ENCODE measurements at places on chromosomes 1 and 21.

GRCh38 chr1:215279682-215280081 is 197.1 kb downstream of the KCNK2 start:
- DNase-seq = no peak

DNA sequence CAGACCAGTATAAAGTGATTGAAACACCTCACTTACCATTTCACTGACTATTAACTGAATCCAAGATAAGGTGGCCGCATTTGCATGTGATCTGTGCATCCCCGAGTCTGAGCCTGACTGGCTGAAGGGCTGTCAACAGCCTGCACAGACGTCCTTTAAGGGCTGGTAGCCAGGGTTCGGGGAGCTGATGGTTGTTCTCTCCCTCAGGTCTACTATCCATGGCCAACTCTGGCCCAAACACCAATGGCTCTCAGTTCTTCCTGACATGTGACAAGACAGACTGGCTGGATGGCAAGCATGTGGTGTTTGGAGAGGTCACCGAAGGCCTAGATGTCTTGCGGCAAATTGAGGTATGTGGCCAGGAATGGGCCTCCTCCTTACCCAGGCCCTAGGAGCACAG is 14.0 kb downstream of the PPIE start:
- no peak for DNase-seq

DNA sequence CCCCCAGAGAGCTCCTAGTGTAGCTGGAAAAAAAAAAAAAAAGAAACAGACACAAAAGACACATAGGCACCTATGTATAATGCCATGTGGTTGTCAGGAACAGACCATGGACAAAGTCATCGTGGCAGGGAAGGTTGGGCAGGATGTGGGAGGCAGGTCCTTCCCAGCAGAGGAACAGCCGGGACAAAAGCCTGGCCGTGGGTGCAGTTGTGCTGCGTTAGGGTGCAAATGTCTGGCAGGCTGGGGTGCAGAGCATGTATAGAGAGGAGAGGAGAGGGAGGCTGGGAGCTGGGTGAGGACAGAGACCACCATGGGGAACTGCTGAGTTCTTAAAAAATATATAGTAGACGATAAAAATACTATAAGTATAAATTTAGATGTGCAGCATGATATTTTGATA is 125.7 kb upstream of the C1orf174 start:
- DNase-seq = no peak

DNA sequence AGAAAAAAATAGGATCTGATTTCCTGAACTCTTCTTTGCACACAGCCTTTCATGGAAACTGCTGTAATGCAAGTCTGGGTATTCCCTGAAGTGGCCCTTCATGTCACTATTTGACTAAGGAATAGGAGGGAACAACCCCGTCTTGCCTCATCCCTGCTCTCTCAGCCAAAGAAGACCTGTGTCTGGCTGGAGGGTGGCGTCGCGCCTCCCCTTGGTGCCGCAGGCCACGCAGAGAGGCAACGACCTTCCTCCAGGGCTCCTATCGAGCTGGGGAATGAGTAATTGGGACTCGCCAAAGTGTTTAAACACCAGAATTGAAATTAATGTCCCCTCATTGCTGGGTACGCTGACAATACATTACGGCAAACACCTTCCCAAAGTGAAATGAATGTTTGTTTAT is 129.8 kb downstream of the PBX1 start:
- no peak for DNase-seq

DNA sequence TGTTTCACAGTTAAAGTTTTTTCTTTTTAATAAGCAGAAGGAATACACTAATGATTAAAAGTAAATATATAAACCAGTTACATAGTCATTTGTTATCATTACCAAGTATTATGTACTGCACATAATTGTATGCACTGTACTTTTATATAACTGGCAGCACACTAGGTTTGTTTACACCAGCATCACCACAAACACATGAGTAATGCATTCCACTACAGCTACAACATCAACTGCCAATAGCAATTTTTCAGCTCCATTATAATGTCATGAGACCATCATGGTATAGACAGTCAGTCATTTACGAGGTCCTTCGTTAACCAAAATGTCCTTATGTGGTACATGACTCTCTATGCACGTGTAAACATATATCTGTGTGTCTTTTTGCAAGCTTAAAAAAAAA is 35.2 kb downstream of the SCYL3 start:
- peak; percentile 48 for DNase-seq

DNA sequence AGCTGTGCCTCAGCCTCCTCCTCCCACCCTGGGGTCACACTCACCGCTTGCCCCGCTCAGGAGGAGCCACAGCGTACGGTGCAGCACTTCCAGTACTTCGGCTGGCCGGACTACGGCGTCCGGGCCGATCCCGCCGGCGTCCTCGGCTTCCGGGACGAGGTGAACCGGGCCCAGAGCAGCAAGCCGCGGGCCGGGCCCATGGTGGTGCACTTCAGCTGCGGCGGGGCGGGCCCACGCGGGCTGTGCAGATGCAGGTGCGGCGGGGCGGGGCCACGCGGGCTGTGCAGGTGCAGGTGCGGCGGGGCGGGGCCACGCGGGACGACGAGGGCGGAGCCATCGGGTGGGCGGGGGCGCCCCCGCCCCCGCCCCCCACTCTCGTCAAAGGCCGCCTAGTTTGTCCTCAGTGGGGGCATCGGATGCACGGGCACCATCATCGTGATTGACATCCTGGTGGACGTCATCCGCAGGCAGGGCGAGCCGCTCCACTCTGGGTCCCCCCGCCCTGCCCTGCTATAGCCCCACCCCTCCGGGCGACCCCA is 5.5 kb downstream of the RNF223 start:
- no peak for DNase-seq

DNA sequence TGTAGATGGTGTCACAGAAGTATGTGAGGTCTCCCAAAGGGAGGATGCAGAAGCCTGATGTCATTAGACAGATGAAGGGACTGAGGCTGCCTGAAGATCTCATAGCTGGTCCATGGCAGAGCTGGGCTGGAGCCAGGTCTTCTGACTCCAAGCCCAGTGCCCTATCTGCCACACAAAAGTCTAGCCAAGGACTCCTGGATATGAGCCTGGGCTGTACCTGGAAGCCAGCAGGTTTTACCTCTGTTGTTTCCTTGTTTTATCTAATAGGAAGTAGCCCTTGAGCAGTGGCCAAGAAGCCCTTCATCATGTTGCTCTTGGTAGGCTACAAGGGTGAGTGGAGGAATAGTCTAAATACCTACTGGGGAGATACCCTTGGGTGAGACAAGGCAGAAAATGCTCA is 74.4 kb upstream of the SLC44A3 start:
- no peak for DNase-seq

GRCh38 chr1:228664399-228664914 is 70.8 kb upstream of the RHOU start:
- peak; percentile 65 for DNase-seq

- DNase-seq = no peak
Observed at GRCh38 chr1:54989473-54989872, 9.0 kb downstream of the TMEM61 start.

GRCh38 chr21:42652527-42653230 is 742 bp upstream of the PDE9A start:
- DNase-seq = peak; percentile 40

GRCh38 chr1:207352554-207352953 is 31.1 kb downstream of the CD55 start:
- DNase-seq = no peak

DNA sequence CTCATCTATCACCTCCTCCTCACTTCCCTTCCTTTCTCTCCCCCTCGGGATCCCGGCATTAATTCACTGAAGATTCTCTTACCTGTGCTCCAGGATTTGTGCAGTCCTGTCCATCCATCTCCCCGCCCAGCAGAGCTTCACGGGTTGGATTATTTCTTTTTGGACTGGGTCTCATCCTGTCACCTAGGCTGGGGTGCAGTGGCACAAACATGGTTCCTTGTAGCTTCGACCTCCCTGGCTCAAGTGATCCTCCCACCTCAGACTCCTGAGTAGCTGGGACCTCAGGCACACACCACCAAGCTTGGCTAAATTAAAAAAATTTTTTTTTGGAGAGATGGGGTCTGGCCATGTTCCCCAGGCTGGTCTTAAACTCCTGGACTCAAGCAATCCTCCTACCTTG is 12.3 kb upstream of the CSF3R start:
- DNase-seq = no peak

DNA sequence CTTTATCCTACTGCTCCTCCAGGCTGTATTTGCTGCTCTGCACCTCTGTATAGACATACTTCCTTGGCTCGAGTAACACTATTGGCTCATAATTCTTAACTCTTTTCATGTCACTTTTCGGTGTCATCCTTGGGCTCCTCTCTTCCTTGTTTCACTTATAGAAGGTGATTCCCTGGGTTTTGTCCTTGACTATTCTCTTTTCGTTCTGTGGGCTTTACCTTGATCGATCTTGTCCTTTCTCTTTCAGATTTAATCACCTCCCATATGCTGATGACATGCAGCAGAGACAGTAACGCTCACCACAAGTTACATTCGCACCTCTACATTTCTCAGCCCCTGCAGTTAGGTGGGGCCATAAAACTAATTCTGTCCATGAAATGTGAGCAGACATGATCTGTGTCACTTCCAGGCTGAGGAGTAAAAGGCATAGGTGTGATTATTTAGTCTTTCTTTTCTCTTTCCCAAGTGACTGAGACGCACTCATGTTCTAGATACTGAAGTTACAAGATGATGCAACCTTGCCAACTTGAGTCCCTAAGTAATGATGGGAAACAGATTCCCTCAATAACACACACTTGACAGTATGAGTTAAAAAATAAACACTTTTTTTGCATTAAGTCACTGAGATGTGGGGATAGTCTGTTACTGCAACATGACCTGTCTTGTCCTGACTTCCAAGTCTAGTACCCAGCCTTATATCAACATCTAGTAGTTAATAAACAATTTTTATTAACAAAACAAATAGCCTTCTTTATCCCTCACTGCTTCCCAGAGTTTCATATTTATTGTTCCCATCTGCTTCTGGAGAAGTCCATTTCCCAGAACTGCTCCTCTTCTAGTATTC is 49.9 kb upstream of the HAO2 start:
- DNase-seq = no peak

GRCh38 chr21:38842079-38842478 is 36.4 kb downstream of the ETS2 start:
- no peak for DNase-seq

DNA sequence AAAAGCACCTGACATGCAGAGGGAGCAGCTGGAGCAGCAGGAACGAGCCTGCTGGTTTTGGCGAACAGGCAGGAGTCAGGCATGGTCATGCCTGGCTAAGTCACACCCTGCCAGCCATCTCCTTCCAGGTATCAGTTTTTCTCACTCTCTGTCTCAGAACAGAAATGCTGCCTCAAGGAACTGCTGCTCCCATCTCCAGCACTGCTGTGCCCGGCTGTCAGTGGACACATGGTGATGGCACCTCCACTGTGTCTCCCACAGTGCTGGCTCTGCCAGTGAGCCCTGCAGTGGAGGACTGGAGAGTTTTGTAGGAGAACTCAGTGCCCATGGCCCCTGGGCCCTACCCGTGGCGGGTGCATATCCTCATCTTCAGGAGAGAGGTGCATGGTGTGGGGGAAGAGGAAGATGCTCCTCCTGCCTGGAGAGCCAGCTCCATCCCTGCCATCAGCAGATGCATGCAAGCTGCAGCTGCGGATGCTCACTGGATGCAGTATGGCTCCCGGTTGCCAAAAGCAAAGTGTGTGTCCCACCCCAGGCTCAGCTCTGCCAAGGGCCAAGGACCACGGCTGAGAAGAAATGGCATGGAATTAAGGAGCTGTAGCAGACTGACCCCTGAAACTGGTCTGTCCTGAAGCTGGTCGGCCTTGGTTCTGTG is 114.7 kb downstream of the GRIK3 start:
- no peak for DNase-seq

DNA sequence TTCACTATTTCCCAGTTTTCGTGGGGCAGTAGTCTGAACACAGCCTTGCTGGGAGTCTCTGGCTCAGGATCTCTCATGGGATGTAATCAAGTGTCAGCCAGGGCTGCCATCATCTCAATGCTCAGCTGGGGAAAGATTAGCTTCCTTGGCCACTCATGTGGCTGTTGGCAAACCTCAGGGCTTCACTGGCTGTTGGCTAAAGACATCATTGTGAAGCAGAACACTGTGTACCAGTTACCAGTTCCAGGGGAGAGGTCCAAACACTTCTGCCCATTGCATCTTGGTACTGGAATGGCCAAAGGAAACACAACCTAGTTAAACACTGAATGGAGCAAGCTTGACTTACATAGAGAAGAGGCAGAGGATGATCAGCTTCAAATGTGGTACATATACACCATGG is 33.7 kb downstream of the AADACL4 start:
- no peak for DNase-seq

DNA sequence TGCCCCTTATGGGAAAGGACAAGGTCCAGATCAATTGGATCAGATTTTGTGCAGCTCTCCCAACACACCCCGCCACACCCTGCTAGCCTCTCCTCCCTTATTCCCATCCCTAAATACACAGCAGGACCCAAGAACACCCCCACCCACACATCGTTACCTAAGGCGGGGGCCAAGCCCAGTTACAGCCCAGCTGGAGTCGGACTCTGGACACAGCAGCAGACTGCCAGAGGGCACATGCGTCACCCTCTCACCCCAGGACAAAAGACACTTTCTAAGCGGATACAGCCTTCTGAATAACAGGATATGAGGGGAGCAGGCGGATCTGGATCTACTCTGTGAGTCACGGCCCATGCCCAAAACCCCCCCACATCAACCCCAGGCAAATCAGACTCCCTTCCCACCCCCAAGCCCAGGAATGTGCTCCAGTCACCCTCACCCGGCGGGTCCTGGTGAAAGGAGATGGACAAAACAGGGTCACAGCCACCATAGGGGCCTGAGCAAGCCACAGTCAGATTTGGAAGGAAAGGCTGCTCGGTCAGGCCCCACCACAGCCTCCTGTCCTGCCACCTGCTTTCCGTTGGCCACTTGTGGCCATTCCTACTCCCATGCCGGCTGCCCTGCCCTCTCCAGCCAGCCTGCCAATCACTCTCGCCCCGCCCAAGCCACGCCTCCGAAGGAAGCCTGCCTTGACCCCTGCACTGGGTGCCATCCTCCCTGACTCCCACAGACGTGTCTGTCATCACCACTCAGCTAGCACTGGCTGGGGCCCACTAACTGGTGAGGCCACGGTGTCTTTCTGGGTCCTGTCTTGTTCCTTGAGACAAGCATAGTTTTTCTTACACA is 4.0 kb downstream of the S100A16 start:
- peak; percentile 98 for DNase-seq

DNA sequence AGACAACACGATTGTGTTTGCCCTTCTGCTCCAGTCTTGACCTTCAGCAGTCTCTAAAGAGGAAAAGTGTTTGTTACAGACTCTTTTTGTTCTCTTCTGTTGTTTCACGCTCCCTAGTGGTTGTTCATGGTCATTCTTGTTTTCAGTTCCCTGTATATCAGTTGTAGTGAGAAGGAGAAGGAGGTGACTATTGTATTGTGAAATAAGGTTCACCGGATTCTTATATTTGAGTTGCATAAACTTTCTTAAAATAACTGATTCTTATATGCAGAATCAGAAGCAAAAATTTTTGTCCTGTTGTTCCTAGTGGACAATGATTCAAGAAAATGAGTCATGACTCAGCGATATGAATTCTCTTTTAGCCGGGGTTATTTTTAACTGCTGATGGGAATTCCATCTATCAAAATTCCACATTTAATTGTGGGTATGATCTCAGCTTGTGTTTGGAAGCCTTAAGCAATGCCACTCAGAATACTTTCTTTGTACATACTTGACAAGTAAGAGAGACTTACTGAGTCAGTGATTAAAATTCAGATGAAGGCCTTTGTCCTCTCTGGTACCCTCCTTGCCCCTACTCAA is 152.2 kb downstream of the CLEC20A start:
- DNase-seq = peak; percentile 98

- no peak for DNase-seq
Observed at GRCh38 chr1:53628286-53628955, 110.5 kb downstream of the GLIS1 start.
